ENCODE measurements at places on chromosomes 3 and 15.
A peak's percentile ranks its signal among the peaks of the same experiment; 100 is the strongest.

GRCh38 chr3:14450506-14450905 lies 48.1 kb downstream of the SLC6A6 start:
- no peak for DNase-seq

GRCh38 chr15:92921215-92922131 lies 21.3 kb downstream of the CHD2 start:
- DNase-seq, result no peak

DNA sequence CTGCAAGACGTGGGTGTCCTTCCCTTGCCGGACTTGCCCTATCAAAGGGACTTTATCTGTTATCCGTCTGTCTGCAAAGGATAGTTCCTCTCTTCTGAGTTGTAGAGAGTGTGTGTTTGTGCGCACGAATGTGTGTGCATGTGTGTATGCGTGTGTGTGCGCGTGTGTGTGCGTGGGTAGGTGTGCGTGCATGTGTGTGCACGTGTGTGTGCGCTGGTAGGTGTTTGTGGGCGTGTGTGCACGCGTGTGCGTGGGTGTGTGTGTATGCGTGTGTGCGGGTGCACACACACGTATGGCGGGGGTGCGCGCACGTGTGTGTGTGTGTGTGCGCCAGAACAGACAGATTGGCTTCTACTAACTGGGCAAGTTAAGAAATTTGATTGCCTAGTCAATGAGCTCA lies 4.1 kb upstream of the BMF start:
- DNase-seq, result no peak

GRCh38 chr15:50143255-50143860 lies 24.3 kb upstream of the ATP8B4 start:
- DNase-seq, result no peak

- DNase-seq, result no peak
Observed at GRCh38 chr15:67578020-67578600, 35.6 kb downstream of the MAP2K5 start.

GRCh38 chr15:100949691-100950090 lies 30.5 kb downstream of the LRRK1 start:
- no peak for DNase-seq

GRCh38 chr3:180123928-180124327 lies 87.2 kb upstream of the PEX5L start:
- no peak for DNase-seq

GRCh38 chr3:61858054-61858453 lies 296.7 kb downstream of the PTPRG start:
- no peak for DNase-seq

- no peak for DNase-seq
Observed at GRCh38 chr15:101723171-101723873, 951 bp downstream of the TARS3 start.

- peak; percentile 72 for DNase-seq
Observed at GRCh38 chr15:40957581-40958051, 4.3 kb downstream of the CHAC1 start.

DNA sequence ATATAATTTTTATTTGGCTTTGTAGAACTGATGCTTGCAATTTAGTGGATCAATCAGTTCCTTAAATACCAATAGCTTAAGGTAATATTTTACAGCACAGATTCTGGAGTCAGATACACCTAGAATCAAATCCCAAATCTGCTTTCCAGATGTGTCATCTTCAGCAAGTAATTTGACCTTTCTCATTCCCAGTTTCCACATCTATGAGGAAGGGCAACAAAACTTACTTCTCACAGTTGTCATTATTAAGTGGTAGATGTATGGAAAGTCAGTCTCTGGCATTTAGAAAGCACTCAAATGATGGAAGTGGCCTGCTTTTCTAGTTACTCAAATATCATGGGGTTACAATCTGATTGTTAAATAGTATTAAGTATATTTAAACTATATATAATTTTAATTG lies 767.0 kb downstream of the CADM2 start:
- no peak for DNase-seq

DNA sequence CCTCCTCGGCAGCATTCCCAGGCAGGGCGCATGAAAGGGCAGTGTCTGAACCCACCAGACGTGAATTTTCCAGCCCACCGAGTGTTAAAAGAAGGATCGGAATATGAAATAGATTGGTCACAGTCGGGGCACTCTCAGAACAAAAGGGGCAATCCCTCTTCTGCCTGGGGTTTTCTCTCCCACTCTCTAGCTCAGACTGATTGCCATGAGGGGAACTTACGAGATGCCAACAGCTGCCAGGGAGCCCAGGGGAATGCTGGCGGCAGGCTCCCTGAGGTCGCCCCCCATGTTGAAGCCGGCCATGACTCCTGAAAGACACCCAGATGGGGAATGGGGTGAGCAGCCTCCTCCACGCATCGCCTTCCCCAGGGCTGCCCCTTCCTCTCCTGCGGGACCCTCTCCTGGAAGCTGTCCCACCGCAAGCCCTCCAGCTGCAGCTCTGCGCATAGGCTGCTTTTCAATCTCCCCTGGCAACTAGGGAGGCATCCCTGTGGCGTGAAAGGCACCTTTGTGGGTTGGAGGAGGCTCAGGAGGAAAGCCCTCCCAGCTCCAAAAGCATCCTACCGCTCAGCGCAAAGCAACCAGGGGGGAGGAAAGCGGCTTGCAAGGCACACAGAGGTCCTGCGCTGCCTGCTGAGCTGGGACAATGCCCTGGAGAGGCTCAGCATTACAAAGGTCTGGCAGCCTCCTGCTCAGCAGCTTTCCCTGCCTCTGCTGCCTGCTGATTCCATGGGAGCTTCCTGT lies 64.8 kb upstream of the HEG1 start:
- no peak for DNase-seq

DNA sequence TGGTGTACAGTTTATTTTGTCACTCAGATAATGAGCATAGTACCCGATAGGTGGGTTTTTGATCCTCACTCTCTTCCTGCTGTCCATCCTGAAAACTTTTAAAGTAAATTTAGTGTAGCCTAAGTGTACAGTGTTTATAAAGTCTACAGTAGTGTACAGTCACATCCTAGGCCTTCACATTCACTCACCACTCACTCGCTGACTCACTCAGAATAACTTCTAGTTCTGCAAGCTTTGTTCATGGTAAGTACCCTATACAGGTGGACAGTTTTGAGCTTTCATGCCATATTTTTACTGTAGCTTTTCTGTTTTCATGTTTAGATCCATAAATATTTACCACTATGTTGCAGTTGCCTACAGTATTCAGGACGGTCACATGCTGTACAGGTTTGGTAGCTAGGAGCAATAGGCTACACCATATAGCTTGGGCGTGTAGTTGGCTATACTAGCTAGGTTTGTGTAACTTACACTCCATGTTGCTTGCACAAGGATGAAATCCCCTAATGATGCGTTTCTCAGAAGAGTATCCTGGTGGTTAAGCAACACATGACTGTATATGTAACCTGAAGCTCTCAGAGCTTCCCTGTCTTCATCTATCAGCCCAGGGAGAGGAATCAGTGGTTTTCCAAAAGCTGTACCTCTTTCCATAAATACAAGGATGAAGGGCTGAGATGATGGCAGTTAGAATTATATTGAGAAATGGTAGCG lies 87.6 kb upstream of the SLC25A26 start:
- no peak for DNase-seq

- DNase-seq, result no peak
Observed at GRCh38 chr3:123439806-123440580, 8.9 kb downstream of the ADCY5 start.

DNA sequence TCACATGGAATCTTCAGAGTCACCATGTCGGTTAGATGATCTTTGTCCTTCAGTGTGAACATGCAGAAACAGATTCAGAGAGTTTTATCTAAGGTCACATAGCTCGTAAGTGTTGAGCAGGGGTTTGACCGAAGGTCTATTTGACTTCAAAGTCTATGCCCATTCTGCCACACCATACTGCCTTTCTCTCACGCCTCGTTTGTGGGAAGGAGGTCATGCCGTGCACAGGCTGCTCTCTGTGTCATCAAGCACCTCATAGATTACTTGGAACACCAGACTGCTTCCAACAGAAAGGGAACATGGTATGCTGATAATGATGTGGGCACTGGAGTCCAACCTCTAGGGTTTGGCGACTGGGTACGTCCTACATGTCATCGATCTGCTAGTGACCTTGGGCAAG lies 128.8 kb downstream of the SV2B start:
- DNase-seq, result no peak

DNA sequence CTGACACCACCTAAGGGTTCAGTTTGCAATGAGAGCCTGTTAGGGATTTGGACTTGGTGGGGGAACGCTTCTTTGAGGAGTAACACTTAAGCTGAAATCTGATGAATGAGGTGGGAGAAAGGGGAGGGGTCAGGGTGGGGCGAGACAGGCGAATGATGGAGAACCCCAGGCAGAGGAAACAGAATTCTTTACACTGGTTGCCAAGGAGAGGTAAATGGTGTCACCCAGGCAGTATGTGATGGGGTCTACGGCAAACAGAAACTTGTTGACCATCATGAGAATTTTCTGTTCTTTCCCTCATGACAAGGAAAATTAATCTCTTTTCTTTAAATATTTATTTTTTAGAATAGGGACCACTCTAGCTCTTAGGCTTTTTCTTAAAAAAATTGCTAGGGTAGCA lies 157.2 kb upstream of the MITF start:
- no peak for DNase-seq

DNA sequence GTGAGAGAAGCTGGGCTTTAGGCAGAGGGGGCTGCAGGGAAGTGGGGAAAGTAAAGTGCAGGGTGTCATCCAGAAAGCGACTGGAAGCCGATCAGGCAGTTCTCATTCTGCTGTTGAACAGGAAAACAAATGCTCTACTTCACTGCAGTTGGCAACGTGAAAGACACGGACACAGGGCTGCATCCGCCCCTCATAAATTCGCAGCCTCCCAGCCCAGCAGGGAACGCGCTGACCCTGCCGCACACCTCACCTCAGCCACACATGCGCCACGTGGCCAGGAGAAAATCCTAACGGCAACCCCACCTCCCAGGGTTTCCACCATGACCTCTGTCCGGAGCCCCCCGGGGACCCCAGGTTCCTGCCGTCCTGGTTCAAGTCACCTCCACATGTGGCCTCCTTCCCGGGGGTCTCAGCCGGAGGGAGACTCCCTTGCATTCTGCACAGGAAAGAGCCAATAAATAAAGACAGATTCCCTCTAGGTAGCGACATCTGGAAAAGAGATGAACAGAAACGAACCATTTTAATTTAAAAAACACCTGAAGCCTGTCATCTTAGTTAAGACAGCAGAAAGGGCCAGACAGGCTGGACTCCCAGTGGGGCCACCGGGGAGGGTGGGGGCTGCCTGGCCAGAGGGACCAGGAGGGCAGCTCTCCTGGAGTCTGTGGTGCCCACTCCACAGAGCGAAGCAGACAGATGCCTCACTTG lies 118.7 kb downstream of the TMEM266 start:
- DNase-seq, result no peak

DNA sequence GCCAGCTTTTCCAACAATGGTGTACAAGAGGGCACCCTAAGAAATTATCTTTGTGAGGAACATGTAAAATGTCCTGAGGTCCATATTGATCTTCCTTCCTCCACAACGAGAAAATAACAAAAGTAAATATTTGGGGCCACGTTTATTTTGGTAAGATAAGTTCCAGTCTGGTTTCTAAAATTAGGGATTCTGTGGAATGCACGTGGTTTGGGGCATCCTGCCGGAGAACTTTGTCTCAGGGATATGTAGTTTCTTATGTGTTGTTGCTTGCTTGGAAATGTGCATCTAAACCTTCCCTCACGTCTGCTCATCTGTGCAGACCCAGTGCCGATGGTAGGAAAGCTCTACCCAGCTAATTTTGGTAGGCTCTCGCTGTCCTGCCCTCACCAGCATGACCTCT lies 62.8 kb downstream of the CTDSPL start:
- DNase-seq, result no peak

DNA sequence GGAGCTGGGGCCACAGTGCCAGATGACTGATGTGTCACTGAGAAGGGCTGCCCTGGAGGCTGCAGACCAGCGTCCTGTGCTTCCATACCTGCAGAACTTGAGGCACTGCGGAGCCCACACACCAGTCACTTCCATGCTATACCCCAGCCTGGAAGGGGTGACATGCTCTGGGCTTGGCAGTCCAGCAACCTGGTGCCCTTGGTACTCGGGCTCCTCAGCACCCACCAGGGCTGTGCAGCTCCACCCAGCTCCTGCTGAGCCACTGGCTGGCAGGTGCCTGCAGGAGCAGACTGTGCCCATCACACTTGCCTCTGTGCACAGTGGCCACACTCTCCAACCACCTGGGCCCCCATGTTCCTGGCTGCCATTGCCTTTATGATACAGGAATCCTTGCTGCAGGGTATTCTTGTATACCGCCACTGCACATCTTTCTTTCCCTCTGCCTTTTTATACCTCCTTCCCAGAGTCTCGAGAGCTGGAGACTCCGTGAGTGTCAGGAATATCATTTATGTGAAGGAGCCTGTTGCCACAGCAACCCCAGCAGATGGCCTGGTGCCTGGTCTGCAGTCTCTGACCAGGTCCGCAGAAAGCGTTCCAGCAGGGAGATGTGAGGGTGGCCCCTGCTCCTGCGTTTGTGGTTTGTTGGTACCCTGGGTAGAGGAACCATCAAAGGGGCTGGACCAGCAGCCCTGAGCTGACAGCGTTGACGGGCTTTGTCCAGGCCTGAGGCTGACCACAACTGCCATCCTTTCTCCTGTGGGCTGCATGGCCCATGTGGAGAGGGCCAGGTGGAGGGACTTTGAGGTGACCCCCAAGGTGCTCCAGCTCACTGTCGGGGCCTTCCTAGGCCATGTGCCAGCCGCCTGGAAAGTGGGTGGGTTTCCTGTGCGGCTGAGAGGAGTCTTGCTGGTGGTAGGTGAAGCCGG lies 93.4 kb upstream of the PLXNA1 start:
- no peak for DNase-seq

GRCh38 chr3:27659279-27660021 lies 62.7 kb downstream of the EOMES start:
- DNase-seq, result no peak

DNA sequence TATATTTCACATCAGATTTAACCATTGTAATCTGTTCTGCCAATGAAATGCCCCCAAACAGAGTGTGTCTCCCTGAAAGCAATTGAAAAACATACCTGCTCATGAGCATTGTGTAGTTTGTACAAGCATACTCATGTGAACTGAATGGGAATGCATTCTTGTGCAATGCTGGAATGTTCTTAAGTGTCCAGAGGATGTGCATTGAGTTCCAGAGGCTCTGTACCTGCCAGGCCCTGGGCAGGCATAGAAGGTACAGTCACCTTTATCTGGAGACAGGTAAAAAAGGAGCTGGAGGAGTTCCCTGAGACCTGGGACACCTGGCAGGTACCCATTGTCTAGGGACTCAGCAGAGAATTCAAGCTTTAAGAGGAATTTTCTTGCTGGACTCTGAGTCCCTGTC lies 2.8 kb downstream of the MRAS start:
- no peak for DNase-seq

GRCh38 chr15:25243800-25244097 lies 195.1 kb downstream of the UBE3A start:
- no peak for DNase-seq

DNA sequence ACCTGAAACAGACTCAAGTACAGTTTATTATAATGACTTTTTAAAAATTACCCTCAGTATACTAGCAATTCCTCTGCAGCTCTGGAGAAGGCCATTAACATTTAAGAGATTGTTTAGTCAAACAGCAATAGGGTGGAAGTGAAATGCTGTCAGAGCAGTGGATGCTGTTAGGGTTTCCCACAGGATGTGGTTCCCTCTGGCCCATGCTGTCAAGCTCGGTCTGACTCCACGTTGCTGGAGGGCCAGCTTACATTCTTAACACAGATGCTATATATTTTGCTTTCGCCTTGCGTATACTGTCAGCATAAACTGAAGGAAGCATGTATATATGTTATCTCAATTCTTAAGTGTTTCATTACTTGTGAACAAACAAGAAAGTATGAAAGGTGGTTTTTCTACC lies 231.1 kb upstream of the COL8A1 start:
- DNase-seq, result no peak

GRCh38 chr3:94587291-94587690 lies 524.4 kb downstream of the NSUN3 start:
- no peak for DNase-seq
